ENCODE measurements at places on chromosomes 2 and 18.

GRCh38 chr2:74317701-74318100 is 25.5 kb downstream of the SLC4A5 start:
- H3K4me1 ChIP-seq, result no peaks in the 10 kb centered on the region
- no peak overlapping the region for H3K4me3 ChIP-seq
- no peak for DNase-seq
- H3K27me3 ChIP-seq, result no peaks in the 10 kb centered on the region

DNA sequence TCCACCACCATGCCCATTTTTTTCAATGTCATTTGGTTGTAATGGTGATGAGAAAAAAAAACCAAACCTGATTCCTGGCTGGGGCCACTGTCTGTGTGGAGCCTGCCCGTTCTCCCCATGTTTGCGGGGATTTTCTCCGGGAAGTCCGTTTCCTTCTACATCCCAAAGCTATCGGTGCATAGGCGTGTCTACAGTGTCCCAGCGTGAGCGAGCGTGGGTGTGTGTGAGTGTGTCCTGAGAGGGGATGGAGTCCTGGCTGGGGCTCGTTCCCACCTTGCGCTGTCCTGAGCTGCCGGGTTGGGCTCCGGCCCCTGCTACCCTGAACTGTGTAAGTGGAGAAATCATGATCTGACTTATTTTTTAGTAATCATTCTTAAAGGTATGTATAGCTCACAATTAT is 7.3 kb upstream of the ZAP70 start:
- H3K27me3 ChIP-seq, result no peaks in the 10 kb centered on the region
- H3K27ac ChIP-seq, result no peak overlapping the region
- peaks cover 19% of the 10 kb centered on the region for H3K4me1 ChIP-seq
- DNase-seq, result no peak
- no peaks in the 10 kb centered on the region for H3K36me3 ChIP-seq

DNA sequence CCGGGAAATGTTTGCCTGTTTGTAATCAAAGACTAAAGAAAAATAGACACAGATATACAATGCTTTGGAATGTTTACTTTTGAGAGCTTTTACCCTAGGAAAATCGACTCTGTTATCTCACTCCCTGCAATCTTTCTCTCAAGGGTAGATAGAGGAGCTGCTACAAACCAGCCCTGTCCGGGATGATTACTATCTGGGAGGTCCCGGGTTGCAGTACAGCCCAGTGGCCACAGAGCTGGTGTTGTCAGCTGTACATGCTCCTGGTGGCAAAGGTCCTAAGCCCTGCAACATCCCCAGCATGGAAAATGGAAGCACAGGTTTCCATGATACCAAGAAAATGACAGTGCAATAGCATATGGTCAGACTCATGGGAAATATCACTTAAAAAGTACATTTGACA is 570.5 kb upstream of the SOX11 start:
- DNase-seq, result no peak
- H3K27me3 ChIP-seq, result no peaks in the 10 kb centered on the region
- no peaks in the 10 kb centered on the region for H3K4me1 ChIP-seq
- no peak overlapping the region for H3K4me3 ChIP-seq
- no peaks in the 10 kb centered on the region for H3K36me3 ChIP-seq

- H3K36me3 ChIP-seq, result no peaks in the 10 kb centered on the region
- DNase-seq, result no peak
- H3K27me3 ChIP-seq, result no peaks in the 10 kb centered on the region
- H3K4me3 ChIP-seq, result no peak overlapping the region
- no peaks in the 10 kb centered on the region for H3K4me1 ChIP-seq
- no peak overlapping the region for H3K27ac ChIP-seq
Observed at GRCh38 chr2:221958224-221958623, 340.6 kb downstream of the PAX3 start.

DNA sequence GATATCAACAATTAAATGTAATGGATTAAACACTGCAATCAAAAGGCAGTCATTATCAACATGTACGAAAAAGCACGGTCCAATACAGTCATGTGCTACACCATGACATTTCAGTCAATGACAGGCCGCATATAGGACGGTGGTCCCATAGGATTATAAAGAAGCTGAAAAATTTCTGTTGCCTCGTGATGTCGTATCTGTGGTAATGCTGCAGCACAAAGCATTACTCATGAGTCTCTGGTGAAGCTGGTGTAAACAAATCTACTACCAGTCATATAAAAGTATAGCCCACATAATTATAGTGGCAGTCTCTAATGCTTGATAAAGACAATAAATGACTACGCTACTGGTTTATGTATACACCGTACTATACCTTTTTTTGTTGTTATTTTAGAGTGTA is 58.4 kb downstream of the RABL2A start:
- no peak overlapping the region for H3K27ac ChIP-seq
- no peak overlapping the region for H3K4me3 ChIP-seq
- H3K36me3 ChIP-seq, result no peaks in the 10 kb centered on the region
- no peaks in the 10 kb centered on the region for H3K4me1 ChIP-seq
- no peak for DNase-seq

All from muscle of leg (tissue), 16 donors.